ENCODE measurements at places on chromosomes 2 and 18.

DNA sequence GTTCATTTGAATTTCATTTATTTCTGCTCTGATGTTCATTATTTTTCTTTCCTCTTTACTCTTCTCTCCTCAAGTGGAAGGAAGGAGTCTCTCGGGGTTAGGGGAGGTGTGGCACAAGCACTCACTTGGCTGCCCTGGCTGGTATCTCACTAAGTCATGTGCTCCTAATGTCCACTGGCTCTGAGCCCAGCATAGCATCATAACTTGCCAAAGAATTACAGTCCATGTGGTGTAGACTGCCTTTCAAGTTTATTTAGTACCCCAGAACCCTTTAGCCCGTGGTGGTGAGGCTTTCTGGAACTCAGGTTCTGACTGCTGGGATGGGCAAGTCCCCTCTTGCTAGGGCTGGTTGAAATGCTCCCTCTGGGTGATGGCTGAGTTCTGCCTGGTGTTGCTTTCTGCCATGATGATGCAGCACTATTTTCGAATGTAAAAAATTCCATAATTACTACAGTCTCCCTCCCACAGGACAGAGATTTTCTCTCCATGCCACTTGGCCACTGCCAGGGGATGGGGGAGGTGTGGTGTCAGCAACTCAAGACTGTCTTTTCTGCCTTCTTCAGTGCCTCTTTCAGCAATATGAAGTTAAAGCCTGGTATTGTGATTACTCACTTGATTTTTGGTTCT is 22.2 kb downstream of the SPAG16 start:
- DNase-seq = no peak

GRCh38 chr2:86453836-86454235 is 12.7 kb downstream of the KDM3A start:
- no peak for DNase-seq

DNA sequence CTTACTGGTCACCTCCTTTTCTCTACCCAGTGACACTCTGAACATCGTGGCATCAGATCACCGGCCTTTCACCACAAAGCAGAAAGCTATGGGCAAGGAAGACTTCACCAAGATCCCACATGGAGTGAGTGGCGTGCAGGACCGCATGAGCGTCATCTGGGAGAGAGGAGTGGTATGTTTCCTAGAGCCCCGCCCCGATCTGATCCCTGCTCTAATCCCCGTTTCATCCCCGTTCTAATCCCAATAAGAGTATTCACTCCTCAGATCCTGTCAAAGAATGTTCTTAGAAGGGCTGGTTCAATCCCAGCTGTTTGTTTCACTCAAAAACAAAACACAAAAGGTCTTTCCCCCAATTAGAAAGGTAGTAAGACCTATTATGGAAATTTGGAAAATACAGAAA is 30.4 kb upstream of the MAPRE3 start:
- DNase-seq = no peak

GRCh38 chr18:37124516-37124915 is 295.6 kb downstream of the KIAA1328 start:
- no peak for DNase-seq

DNA sequence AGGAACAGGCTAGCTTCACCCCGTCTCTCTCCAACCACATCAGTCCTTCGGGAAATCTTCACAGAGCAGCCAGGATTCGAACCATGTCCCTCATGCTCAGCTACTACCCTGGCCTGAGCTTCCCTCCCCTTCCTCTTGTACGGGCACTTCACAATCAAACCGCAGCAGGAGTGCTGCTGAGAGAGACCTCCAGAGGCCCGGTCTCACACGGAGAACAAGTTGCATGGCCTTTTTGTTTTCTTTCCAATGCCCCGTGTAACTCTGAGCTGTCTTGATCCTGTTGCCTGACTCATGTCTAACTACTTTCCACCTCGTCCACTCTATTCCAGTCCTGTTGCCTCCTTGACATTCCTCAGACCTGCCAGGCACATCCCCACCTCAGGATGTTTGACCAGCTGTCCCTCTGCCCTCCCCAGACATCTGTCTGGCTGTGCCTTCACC is 25.4 kb downstream of the FBLN7 start:
- DNase-seq = no peak

DNA sequence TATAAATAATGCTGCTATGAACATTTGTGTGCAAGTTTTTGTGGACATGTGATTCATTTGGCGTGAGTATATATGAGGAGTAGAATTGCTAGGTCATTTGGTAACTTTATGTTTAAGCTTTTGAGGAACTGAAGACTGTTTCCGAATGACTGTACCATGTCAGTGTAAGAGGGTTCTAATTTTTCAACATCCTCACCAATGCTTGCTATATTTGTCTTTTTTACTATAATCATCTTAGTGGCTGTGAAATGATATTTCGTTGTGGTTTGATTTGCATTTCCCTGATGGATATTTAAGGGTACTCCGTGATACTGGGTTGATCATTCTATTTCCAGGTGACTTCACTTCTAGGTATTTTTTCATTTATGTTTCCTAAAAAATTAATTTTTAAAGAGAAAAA is 241.1 kb downstream of the BCL2 start:
- no peak for DNase-seq

GRCh38 chr2:100247256-100248043 is 74.9 kb downstream of the LONRF2 start:
- no peak for DNase-seq

- no peak for DNase-seq
Measured at GRCh38 chr2:78978340-78978739, 47.2 kb upstream of the REG3G start.

- no peak for DNase-seq
Measured at GRCh38 chr2:32775954-32776353, 148.1 kb downstream of the TTC27 start.
